Activated T-helper 17 cell treated with anti-CD3 and anti-CD28 coated beads, Interleukin-2, amount 50 U/mL, for 72 hours (primary cell): ENCODE measurements at places on chromosomes 3 and 15. TPM values are rescaled to one million over a fixed set of nuclear protein-coding genes. Genes with fewer than 3 reads are reported as not detected.

Gene ARPP21
- total RNA-seq, result not detected

GRCh38 chr3:61371123-61371522, 119.9 kb upstream of the FHIT start:
- no peaks in the 10 kb centered on the region for H3K36me3 ChIP-seq
- H3K27me3 ChIP-seq, result peaks cover 4% of the 10 kb centered on the region
- ATAC-seq, result no peak
- no peaks in the 10 kb centered on the region for H3K4me1 ChIP-seq

- no peak for ATAC-seq
- H3K36me3 ChIP-seq, result peaks cover 15% of the 10 kb centered on the region
- H3K27ac ChIP-seq, result no peak overlapping the region
- H3K4me3 ChIP-seq, result no peak overlapping the region
Measured at GRCh38 chr15:42836251-42836650, 84.3 kb downstream of the TTBK2 start.

DNA sequence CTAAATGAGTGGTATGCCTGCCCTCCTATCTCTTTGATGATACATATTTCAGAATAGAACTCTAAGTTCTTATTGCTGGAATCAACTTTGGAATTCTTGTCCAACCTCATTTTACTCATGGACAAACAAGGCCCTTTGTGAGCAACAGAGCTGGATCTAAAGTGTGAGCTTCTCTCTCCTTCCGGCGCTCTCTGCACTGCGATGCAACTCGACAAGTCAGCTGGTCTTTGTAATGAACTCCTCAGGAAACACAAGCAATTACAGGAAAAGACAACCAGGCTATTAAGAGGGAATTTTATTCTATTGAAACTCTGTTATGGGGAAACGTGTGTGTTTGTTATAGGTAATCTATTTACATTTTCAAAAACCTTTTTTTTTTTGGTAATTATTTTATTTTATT, 20.3 kb upstream of the NRROS start:
- H3K4me1 ChIP-seq, result peaks cover 8% of the 10 kb centered on the region
- H3K27ac ChIP-seq, result no peak overlapping the region
- H3K36me3 ChIP-seq, result no peaks in the 10 kb centered on the region
- ATAC-seq, result no peak

GRCh38 chr3:55543181-55543614, 56.1 kb upstream of the WNT5A start:
- H3K4me3 ChIP-seq, result no peak overlapping the region
- no peak for ATAC-seq
- H3K36me3 ChIP-seq, result no peaks in the 10 kb centered on the region

DNA sequence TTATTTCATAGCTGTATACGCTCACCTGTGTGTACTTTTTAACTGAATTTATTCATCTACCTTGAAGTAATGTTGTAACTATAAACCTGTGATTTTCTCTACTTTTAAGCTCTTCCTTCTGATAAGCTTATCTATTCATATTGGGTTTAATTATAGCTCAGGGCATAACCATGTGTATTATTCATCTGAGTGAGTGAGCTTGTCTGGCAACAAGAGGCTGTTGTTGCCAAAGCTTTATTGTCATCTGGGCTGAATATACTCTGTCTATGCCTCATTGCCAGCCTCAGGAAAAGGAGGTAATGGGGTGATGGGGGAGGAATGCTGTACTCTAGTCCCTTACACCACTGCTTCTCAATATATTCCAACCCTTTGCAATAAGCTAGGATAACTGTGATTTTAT, 292.4 kb downstream of the UBE2E2 start:
- no peak overlapping the region for H3K27ac ChIP-seq
- no peaks in the 10 kb centered on the region for H3K4me1 ChIP-seq
- H3K36me3 ChIP-seq, result no peaks in the 10 kb centered on the region
- no peak for ATAC-seq
- H3K4me3 ChIP-seq, result no peak overlapping the region

GRCh38 chr15:53658255-53658654, 101.2 kb downstream of the WDR72 start:
- H3K4me3 ChIP-seq, result no peak overlapping the region
- ATAC-seq, result no peak
- peaks cover 3% of the 10 kb centered on the region for H3K27me3 ChIP-seq
- H3K36me3 ChIP-seq, result no peaks in the 10 kb centered on the region
- H3K27ac ChIP-seq, result no peak overlapping the region
- H3K4me1 ChIP-seq, result no peaks in the 10 kb centered on the region

- H3K27me3 ChIP-seq, result no peaks in the 10 kb centered on the region
- no peak overlapping the region for H3K27ac ChIP-seq
- H3K36me3 ChIP-seq, result no peaks in the 10 kb centered on the region
- H3K4me1 ChIP-seq, result no peaks in the 10 kb centered on the region
Measured at GRCh38 chr15:63015618-63016017, 26.9 kb upstream of the TPM1 start.

DNA sequence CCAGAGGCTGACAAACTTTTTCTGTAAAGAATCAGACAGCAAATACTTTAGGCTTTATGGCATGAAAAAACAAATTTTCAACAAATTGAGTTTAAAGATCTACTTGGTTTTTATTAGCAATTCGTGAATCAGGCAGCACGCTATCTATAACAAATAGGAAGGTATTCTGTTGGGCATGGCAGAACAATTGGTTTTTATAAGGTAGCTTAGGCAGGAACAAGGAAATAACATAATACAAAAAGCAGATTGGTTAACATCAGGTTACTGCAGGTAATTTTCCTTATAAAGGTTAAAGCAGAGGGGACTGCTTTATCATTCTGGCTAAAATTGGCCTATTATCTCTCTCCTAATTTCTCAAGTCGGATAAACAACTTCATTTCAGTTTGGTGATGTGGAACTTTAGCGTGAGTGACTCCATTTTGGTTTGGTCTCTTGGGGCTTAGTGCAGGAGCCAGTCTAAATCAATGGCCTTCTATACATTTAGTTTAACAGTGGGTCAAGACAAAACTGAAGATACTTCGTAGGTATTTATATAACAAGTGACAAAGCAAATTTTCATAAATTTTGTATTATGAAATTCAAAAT, 26.8 kb downstream of the ZBTB38 start:
- H3K27ac ChIP-seq, result no peak overlapping the region
- no peak for ATAC-seq
- peaks cover 21% of the 10 kb centered on the region for H3K4me1 ChIP-seq
- peaks cover 16% of the 10 kb centered on the region for H3K36me3 ChIP-seq

Gene MESP2
- total RNA-seq, result 0.15 TPM

- no peaks in the 10 kb centered on the region for H3K36me3 ChIP-seq
- no peaks in the 10 kb centered on the region for H3K27me3 ChIP-seq
- H3K4me3 ChIP-seq, result no peak overlapping the region
- ATAC-seq, result no peak
- H3K4me1 ChIP-seq, result no peaks in the 10 kb centered on the region
Measured at GRCh38 chr3:99529265-99529664, 109.1 kb upstream of the COL8A1 start.

DNA sequence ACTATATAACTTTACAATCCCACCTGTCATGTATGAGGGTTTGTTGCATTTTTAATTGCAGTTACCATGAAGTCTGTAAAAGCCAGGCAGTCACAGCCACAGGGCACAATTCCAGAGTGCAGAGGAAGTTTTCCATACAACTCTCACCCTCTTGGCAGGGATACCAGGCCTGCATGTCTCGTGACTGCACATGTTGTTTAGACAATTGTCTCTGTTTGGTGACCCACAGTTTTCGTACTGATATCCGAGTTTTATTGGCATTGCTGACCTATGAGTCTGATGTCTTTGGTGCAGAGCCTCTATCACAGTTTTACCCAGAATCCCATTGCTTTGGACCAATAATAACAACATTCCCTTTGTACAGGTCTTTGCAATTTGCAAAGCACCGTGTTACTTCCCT, 24.9 kb upstream of the MYZAP start:
- no peaks in the 10 kb centered on the region for H3K36me3 ChIP-seq
- H3K27me3 ChIP-seq, result peaks cover 17% of the 10 kb centered on the region
- ATAC-seq, result no peak
- H3K4me1 ChIP-seq, result peaks cover 10% of the 10 kb centered on the region
- H3K27ac ChIP-seq, result no peak overlapping the region

Gene ITGB5
- total RNA-seq, result 1.1 TPM

- H3K27me3 ChIP-seq, result peaks cover 11% of the 10 kb centered on the region
- no peaks in the 10 kb centered on the region for H3K4me1 ChIP-seq
- no peak for ATAC-seq
- H3K4me3 ChIP-seq, result no peak overlapping the region
- H3K36me3 ChIP-seq, result no peaks in the 10 kb centered on the region
- H3K27ac ChIP-seq, result no peak overlapping the region
Measured at GRCh38 chr3:63656786-63657185, 4.3 kb downstream of the SNTN start.

Gene CAMK2N2
- total RNA-seq, result 0.64 TPM

Gene SQOR
- 129 TPM for total RNA-seq

- no peak for ATAC-seq
- no peak overlapping the region for H3K4me3 ChIP-seq
- H3K36me3 ChIP-seq, result no peaks in the 10 kb centered on the region
- H3K27ac ChIP-seq, result no peak overlapping the region
- no peaks in the 10 kb centered on the region for H3K27me3 ChIP-seq
Measured at GRCh38 chr3:58216496-58217195, 5.9 kb upstream of the DNASE1L3 start.

Gene GOLGA8G
- not detected for total RNA-seq
